ENCODE measurements at places on chromosomes 6 and 20.

DNA sequence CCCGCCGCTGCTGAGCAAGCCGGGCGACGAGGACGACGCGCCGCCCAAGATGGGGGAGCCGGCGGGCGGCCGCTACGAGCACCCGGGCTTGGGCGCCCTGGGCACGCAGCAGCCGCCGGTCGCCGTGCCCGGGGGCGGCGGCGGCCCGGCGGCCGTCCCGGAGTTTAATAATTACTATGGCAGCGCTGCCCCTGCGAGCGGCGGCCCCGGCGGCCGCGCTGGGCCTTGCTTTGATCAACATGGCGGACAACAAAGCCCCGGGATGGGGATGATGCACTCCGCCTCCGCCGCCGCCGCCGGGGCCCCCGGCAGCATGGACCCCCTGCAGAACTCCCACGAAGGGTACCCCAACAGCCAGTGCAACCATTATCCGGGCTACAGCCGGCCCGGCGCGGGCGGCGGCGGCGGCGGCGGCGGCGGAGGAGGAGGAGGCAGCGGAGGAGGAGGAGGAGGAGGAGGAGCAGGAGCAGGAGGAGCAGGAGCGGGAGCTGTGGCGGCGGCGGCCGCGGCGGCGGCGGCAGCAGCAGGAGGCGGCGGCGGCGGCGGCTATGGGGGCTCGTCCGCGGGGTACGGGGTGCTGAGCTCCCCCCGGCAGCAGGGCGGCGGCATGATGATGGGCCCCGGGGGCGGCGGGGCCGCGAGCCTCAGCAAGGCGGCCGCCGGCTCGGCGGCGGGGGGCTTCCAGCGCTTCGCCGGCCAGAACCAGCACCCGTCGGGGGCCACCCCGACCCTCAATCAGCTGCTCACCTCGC, 1.5 kb downstream of the ARID1B start:
- no peak for DNase-seq

DNA sequence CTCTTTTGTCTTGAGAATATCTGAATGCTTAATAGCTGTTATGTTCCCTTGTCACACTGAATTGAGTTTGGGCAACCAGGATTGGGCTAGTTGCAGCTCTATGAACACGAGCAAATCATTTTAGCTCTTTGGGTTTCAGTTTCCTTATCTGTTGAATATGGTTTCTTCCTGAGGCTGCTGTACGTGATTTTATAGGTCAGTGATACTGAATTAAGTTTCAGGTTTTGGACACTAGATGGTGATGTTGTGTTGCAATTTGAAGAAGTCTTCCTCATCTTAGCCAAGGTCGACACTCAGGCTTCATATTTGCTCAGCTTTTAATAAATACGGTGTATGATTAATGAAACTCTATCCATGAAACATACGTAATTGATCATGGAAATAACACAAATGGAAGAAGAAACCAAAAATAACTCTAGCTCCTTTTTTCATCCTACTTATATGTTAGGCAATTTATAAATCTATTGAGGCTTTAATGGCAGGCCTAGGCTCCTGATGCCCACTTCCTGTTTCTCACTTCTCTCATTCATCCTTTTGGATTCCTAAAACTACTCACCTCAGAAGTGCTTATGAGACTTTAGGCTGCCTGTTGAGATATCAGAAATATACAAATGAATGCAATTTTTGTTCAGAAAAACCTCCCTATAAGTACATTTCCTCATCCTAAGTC, 354.1 kb upstream of the MAP3K7 start:
- peak; percentile 77 for DNase-seq

DNA sequence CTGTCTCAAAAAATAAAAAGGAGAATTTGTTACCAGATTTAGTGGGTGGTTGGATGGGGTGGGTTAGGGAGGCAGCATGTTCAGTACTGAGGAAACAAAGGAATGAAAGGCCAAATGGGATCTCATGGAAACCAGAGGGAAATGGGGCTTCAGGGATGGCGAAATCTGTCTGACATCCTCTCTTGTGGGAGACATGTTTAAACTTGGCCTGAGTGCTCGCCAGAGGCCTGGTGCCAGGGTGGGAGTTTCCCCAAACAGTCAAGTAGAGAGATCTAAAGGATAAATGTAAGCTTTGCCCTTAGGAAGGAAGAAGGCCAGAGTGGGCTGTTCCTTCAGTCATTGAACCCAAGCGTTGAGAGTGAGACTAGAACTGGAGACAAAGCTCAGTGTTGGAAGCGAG, 61.9 kb upstream of the AKIRIN2 start:
- DNase-seq = no peak

- no peak for DNase-seq
Measured at GRCh38 chr6:156953127-156953478, 175.9 kb downstream of the ARID1B start.

DNA sequence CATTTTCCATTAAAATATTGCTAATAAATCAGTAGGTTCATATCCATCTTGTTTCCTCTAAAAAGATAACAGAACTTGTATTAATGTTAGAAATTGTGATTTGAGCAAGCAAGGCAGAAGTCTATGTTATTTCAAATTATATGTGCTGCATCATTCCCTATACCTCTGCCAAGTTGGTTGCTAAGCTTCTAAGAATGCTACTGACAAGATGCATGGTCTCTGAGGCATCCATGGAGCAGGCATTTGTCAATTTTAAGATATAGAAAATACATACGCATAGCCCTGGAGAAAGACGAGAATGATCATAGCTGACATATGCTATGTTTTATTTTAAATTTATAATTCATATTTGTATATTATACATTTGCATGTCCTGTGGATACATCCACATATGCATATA, 168.3 kb upstream of the THEMIS start:
- no peak for DNase-seq

- DNase-seq = no peak
Measured at GRCh38 chr6:20351534-20351933, 50.1 kb upstream of the E2F3 start.

DNA sequence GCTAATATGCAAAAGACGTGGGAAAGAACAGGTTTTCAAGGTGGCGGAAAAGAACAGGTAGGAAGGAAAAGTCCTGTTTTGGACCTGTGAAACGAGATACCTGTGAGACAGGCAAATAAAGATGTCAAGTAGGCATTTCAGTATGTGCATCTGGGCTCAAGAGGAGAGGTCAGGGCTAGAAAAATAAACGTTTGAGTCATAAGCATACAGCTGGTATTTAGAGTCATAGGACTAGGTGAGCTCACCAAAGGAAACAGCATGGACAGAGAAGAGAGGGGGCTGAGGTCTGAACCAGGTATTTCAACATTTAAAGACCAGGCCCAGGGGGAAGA, 14.9 kb downstream of the MTFR2 start:
- no peak for DNase-seq

DNA sequence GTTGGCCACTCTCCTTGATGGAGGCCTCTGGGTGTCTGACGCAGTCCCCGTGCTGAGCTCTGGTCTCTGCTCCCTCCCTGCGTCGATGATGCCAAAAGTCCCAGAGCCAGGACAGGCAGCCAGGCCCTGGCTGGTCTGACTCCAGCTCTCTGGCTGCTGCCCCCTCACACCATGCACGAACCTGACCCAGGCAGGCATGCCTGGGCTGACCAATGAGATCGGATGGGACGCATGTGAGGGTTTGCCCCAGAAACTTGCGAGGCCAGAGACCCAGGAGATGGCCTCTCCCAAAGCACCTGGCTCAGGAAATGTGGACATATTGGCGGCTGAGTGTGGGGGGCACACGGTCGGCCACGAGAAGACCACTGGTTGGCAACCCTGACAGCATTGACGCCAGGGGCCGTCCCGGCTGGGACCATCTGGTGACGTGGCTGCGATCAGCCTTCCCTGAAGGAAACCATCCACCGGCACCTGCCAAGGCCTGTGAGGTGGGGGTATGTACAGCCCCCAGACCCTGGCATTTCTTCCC, 51.2 kb upstream of the FRMD1 start:
- no peak for DNase-seq

DNA sequence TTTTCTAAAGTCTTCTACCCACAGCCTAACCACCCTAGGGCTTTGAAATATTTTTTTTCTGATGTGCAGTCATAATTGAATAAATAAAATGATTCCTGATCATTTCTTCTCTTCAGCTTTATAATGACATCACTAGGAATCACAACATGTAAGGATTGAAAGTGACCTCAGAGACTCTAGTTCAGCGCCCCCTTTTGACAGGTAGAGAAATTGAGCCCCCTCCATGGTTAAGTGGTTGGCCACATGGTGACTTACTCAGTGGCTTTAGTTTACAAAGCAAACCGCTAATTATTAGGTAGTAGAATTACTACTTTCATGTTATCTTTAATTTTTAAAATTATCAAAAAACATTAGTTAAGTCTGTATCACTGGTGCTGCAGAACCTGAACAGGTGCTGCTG, 13.3 kb upstream of the SLC2A12 start:
- DNase-seq = peak; percentile 45

GRCh38 chr6:159919011-159919511, 28.3 kb downstream of the MAS1 start:
- no peak for DNase-seq

GRCh38 chr6:21804941-21805610, 211.5 kb downstream of the SOX4 start:
- DNase-seq = no peak

- DNase-seq = no peak
Measured at GRCh38 chr6:108002365-108003221, 44.6 kb upstream of the SEC63 start.

GRCh38 chr6:151512481-151512880, 18.7 kb downstream of the CCDC170 start:
- DNase-seq = no peak

DNA sequence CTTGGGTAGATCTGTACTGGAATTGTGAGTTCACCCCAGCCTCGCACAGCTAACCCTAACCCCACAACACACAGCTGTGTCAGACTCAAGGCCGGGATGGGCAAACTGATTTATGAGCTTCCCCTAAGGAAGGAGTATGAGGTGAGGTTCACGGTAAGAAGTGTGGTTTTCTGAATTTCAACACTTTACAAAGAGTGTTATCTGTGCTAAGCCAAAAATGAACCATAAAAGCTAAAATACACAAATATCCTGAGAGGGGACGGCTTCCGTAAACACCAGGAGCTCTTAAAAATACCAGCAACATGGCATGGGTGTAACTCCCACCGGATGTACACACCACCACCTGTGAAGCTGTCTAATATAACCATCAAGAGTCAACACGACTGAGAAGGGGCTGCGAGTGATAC, 101.2 kb downstream of the ATP9A start:
- DNase-seq = no peak

GRCh38 chr6:41325446-41326066, 9.9 kb upstream of the NCR2 start:
- DNase-seq = no peak

DNA sequence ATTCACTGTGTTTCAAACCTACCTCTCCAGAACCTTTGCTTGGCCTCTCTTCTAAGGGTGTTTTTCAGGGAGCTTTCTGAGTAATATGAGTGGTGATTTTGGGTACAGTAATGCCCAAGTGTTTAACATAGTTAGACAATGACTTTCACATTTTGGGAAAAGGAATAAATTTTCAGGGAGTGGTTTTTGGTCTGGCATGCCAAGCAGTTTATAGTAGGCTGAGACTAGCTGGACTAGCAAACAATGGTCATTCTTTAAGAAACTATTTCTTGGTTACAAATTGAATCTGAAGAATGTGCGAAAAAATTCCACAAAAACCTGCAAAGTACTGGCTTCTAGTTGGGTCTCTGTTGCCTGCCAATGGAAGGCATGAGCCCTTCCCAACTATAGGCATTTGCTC, 15.4 kb downstream of the FNDC1 start:
- DNase-seq = no peak

Measured in SHP77 treated with DMSO at 0.1 percent for 48 hours (cell line).